ENCODE measurements at places on chromosomes 11 and 22. TPM values are rescaled to one million over a fixed set of nuclear protein-coding genes. Genes with fewer than 3 reads are reported as not detected.

DNA sequence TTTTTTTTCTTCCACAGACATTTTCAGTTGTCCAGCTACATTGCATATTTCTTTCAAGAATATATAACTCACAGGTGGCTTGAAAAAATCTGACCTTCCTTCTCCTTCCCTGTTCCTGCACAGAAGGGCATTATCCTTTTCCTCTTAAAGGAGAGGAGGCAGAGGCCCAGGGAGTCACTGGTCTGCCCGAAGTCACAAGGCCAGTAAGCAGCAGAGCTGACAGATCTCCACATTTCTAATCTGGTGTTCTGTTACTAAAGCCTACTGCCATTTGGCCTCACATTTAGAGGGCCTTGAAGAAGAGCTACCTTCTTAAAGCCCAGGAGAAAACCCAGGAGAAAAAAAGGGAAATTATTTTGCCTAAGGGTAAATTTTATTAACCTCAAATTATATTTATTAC, 12.3 kb downstream of the ENDOD1 start:
- H3K27ac ChIP-seq = no peak overlapping the region
- no peaks in the 10 kb centered on the region for H3K27me3 ChIP-seq
- no peak overlapping the region for H3K4me3 ChIP-seq

- H3K36me3 ChIP-seq = no peaks in the 10 kb centered on the region
- H3K27me3 ChIP-seq = no peaks in the 10 kb centered on the region
- H3K27ac ChIP-seq = no peak overlapping the region
- no peak for DNase-seq
- H3K4me1 ChIP-seq = no peaks in the 10 kb centered on the region
Measured at GRCh38 chr11:127218275-127218608, 217.7 kb upstream of the KIRREL3 start.

The CPT1A gene
- 35.8 TPM for total RNA-seq

The HTR3A gene
- total RNA-seq = not detected

DNA sequence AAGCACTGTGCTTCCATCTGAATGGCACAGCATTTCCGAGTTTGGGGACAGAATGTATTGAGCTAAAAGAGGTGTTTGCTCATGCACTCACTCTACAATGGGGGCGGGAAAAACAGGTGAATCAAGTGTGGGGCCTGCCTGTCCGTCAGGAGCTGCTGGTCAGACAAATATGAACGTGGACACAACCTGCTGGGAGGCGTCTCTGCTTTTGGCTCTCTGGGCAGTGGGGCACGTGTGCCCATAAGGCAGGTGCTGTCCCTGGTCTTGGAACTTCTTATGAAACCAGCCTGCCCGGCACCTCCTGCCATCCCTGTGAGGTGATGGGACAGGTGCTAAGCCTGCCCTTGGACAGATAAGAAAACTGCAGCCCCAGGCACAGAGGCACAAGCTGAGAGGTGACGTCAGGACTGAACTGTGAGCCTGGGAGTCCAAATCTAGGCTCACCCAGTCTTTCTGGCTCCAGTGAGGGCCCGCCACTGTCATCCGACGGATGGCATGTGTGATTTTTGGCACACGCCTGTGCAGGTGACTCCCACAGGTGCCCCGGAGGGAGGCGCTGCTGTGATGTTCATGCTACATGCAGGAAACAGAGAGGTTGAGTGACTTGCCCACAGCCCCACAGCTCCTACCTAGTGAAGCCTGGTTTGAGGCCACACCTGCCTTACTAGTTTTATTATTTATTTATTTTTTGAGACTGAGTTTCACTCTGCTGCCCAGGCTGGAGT, 51.6 kb downstream of the SMIM38 start:
- H3K27me3 ChIP-seq = peaks cover 26% of the 10 kb centered on the region
- H3K27ac ChIP-seq = no peak overlapping the region
- no peak for DNase-seq
- no peaks in the 10 kb centered on the region for H3K36me3 ChIP-seq

DNA sequence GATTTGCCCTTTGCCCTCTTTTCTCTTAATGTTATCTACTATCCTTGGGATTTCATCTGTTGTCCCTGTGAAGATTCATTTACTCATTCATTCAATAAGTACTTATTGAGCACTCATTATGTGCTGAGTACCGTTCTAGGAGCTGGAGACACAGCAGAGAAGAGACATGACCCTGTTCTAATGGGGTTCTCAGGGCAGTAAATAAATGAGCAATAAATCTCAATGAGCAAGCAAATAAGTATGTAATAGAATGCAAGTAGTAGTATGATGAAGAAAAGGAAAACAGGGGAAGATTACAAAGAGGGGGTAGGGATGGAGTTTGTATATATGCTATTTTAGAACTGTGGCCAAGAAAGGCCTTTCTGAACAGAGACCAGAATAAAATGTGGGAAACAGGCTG, 34.2 kb upstream of the NRIP3 start:
- H3K36me3 ChIP-seq = no peaks in the 10 kb centered on the region
- H3K27ac ChIP-seq = no peak overlapping the region
- DNase-seq = no peak

GRCh38 chr11:9001736-9002135, 2.1 kb downstream of the NRIP3 start:
- no peak overlapping the region for H3K27ac ChIP-seq
- H3K36me3 ChIP-seq = no peaks in the 10 kb centered on the region
- peak overlapping the region; percentile 74 for H3K4me3 ChIP-seq
- H3K27me3 ChIP-seq = peaks cover 44% of the 10 kb centered on the region

DNA sequence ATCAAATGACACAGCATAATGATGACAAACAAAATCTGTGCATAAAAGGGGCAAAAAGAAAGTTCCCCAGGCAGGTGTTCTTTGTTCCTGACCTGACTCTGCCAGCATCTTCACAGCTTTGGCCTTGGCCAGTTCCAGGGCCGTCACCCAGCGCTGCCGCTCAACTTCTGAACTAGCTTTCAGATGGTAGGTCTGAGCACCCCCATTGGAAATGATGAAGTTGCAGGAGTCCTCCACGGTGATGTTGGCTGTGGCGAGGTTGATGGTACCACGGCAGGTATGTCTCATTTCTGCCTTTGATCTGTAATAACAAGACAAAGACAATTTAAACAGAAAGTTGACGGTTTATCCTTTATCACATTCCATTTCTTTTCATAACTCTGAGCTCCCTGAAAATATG, 5.3 kb downstream of the OSBP start:
- H3K27me3 ChIP-seq = no peaks in the 10 kb centered on the region
- no peak overlapping the region for H3K4me3 ChIP-seq
- H3K36me3 ChIP-seq = peaks cover 4% of the 10 kb centered on the region

The SHANK2 gene
- 0.28 TPM for total RNA-seq

- DNase-seq = no peak
- H3K4me3 ChIP-seq = no peak overlapping the region
- H3K36me3 ChIP-seq = no peaks in the 10 kb centered on the region
- no peak overlapping the region for H3K27ac ChIP-seq
Measured at GRCh38 chr11:113113801-113114704, 152.8 kb downstream of the NCAM1 start.

DNA sequence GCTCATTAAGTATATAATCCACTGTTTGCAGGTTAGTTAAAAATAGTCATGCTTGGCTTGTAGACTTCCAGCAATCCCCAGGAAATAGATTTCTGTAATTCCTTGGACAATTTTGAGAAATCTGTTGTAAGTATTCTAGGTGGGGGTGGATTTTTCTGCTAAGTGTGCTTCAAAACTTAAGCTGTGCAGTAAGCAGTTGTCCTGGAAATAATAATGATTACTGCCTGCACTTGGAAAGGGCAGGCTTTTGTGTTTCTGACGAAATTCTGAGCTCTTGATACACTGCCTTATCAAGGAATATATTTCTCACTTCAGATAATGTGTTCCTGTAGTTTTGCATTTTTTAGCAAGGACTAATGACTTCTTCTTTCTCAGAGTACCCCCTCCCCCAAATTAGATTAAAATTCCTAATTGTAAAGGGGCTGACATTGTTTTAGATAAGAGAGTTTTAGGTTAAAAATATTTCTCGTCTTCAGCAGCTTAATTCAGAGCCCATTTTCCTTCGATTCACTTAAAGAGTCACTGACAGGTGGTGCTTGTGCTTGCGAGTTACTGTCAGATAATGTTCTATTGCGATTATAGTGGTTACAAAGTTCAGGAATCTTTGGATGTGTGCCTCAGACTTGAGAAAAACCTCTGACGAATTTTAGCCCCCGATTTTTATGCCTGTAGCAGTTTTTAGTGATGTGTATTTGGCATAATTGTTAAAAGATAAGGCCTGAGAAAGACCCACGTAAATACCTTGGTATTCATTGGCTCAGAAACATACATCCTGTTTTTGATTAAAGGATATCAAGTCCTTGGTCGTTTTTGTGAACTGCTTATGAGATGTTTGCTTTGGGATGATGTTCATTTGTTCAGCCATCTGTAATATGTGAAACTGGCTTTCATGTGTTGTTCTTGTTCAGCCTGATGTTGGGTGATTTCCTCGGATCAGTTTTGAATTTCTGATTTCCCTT, 120.5 kb downstream of the HIPK3 start:
- no peak overlapping the region for H3K4me3 ChIP-seq
- H3K36me3 ChIP-seq = no peaks in the 10 kb centered on the region
- no peak overlapping the region for H3K27ac ChIP-seq
- peaks cover 1% of the 10 kb centered on the region for H3K4me1 ChIP-seq
- DNase-seq = no peak

- H3K27me3 ChIP-seq = peaks cover 39% of the 10 kb centered on the region
- no peaks in the 10 kb centered on the region for H3K36me3 ChIP-seq
- no peaks in the 10 kb centered on the region for H3K4me1 ChIP-seq
- no peak overlapping the region for H3K4me3 ChIP-seq
- DNase-seq = no peak
Measured at GRCh38 chr11:2127482-2128129, 11.6 kb downstream of the IGF2 start.

The UPK2 gene
- 1.2 TPM for total RNA-seq

The OR52I1 gene
- total RNA-seq = not detected

DNA sequence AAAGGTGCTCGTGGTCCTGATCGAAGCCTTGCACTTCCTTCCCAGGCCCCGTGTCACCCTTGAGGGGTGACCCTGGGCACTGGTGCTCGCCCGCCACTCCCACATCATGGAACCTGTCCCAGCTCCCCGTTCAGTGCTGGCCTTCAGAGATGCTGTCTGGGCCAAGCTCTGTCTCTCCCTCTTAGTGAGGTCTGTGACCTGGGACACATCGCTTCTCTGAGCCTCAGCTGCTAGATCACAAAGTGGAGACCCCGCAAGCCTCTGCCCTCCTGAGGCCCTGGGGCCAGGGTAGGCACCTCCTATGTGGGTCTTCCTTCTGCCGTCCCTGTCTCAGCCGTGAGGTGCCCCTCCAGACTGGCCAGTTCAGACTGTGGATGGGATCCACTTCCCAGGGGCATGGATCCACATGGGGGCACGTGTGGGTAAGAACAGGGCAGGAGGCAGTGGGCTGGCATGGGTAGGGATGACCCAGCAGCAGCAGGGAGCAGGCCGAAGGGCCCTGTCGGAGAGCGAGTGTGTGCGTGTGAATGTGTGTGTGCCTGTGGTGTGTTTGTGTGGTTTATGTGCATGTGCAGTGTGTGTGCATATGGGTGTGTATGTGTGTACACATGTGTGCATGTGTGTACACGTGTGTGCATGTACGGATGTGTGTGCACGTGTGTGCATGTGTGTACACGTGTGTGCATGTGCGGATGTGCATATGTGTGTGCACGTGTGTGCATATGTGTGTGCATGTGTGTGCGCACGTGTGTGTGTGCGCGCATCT, 1073.7 kb downstream of the BRD1 start:
- no peaks in the 10 kb centered on the region for H3K4me1 ChIP-seq
- H3K27me3 ChIP-seq = no peaks in the 10 kb centered on the region
- no peaks in the 10 kb centered on the region for H3K36me3 ChIP-seq
- no peak overlapping the region for H3K4me3 ChIP-seq

DNA sequence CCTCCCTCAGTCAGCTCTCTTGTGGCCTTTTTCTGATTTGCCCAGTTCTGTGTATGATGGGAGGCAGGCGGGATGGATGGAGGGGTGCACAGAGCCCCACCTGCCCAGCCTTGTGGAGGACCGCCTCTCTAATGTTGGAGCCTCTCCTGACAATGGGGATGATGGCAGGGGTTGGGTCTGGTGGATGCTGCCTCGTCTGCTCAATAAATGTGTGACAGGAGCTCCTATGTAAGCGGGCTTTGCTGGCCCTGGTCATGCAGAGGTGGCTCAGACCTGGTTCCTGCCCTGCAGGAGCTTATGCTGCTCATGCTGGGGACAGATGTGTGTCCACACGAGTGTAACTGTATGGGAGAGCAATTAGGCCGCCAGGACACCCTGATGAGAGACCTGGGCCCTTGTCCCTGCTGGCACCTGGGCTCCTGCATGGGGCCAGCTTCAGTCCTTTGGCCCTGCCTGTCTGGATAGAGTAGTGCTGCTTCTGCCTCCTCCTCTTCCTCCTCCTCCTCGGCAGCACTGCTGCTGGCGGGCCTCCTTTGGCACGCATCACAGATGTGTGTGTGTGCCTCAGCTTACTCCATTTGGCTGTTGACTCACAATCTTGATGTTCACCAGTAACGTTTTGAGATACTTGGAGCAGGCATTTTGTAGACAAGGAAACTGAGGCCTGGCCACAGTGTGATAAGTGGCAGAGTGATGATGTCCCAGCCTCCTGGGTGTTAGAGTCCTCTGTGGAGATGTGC, 131.0 kb downstream of the TBC1D22A start:
- H3K4me3 ChIP-seq = no peak overlapping the region
- H3K4me1 ChIP-seq = no peaks in the 10 kb centered on the region
- no peak for DNase-seq
- H3K27me3 ChIP-seq = no peaks in the 10 kb centered on the region

The NFAM1 gene
- total RNA-seq = 0.31 TPM

DNA sequence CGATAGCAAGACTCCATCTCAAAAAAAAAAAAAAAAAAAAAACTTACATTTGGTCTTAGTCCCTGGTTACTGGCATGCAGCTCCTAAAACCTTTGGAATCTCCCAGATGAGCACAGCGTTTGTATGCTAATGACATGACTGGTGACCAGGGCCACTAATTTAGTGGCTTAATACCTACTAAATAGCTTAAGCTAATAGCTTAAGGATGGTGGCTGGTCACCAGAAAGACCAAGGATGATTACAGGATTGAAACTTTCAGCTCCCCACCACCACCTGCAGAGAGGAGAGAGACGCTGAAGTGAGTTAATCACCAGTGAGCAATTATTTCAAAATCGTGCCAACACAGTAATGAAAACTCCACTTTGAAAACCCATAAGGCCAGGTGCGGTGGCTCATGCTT, 37.1 kb downstream of the DENND5A start:
- no peaks in the 10 kb centered on the region for H3K27me3 ChIP-seq
- H3K4me3 ChIP-seq = no peak overlapping the region
- DNase-seq = no peak
- H3K27ac ChIP-seq = no peak overlapping the region
